Stimulated activated CD4-positive, alpha-beta T cell treated with anti-CD3 and anti-CD28 coated beads, Interleukin-4, amount 100 ng/mL, for 48 hours (primary cell): ENCODE measurements at places on chromosomes 2 and 18.

- DNase-seq, result no peak
These were observed 2.8 kb downstream of the NPAS2 start for GRCh38 chr2:100822587-100823248.

- DNase-seq, result no peak
These were observed 14.2 kb downstream of the INPP4A start for GRCh38 chr2:98458667-98459380.

GRCh38 chr2:239429473-239430350, 28.9 kb upstream of the HDAC4 start:
- no peak for DNase-seq

GRCh38 chr2:143252138-143252907, 123.1 kb downstream of the ARHGAP15 start:
- no peak for DNase-seq

GRCh38 chr2:217902379-217903141, 100.2 kb downstream of the TNS1 start:
- DNase-seq, result no peak
